Kidney tubule cell (primary cell): ENCODE measurements at places on chromosomes 5 and 9.

GRCh38 chr5:66362046-66362445 lies 217.9 kb downstream of the SREK1 start:
- DNase-seq, result peak; percentile 63

DNA sequence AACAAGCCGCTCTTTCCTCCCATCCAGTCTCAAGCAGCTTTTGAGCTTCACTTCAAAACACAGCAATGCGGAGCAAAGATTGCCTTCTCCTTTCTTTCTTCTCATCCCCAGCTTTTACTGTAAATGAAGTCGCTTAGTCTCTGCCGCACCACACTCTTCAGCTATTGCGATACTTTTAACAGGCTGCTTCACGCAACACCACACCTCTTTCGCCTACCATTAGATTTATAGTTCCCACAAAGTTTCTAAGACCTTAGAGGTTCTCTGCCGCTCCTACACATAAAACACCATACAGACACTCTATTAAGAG lies 711 bp downstream of the PGGT1B start:
- peak; percentile 34 for DNase-seq

GRCh38 chr5:124128867-124129266 lies 616.9 kb downstream of the CSNK1G3 start:
- no peak for DNase-seq

DNA sequence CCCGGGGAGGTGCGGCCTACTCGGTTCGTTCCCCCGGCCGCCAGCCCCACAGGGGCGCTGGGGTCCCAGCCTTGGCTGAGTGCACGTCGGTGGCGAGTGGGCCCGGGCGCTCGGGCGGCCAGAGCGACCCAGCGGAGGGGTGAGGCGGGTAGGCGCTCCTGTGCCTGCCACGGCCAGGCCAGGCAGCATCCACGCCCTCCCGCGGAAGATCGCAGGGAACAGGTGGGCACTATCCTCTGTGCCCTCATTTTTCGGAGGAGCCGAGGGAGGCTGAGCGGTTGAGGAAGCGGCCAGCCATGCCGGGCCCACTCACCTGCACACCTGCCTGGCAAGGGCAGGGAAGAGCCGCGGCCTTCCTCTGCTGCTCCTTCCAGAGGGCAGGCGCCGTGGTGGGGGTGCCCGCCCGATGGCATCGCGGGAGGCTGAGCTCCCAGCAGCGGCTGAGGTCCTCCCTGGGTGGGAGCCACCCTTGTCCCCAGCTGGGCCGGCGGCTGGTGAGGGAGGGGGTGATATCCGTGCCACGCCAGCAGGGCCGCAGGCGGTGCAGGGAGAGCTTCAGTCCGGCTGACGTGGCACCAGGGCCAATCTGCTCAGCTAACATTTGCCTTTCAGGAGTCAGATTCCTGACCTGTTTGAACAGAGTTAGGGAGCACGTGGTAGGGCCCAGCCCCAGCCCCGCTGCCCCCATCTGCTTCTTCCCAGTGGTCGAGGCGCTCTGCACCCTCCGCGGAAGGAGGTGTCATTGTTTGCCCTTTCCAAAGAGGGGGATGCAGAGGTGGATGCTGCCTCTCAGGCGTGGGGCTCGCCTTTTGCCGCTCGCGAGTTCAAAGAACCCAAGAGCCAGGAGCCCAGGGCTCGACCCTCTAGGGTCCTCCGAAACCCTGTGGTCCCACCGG lies 1.6 kb upstream of the SEC16A start:
- DNase-seq, result peak; percentile 65

DNA sequence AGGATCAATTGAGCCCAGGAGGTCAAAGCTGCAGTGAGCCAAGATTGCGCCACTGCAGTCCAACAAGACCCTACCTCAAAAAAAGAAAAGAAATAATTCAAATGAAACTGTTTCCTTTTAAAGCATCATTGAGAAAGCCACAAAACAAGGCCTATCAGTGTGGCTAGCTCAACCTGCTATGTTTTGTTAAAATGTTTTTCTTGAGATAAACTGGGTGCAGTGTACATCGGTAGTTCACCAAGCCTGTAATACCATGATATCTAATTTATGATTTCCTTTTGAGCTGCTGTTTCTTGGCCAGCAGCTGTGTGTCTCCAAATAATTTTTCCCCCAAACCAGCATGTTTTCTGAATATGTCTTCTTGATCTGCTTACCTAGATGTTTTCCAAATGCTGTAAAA lies 97.3 kb upstream of the GOLGA1 start:
- no peak for DNase-seq

GRCh38 chr9:93129286-93129685 lies 4.8 kb downstream of the NINJ1 start:
- DNase-seq, result no peak

- peak; percentile 70 for DNase-seq
Observed at GRCh38 chr9:110016340-110016739, 191.6 kb downstream of the C9orf152 start.
